Psoas muscle (tissue), 8 donors: ENCODE measurements at places on chromosomes 12 and 14. TPM values are rescaled to one million over a fixed set of nuclear protein-coding genes. Genes with fewer than 3 reads are reported as not detected.
A peak's percentile ranks its signal among the peaks of the same experiment; 100 is the strongest.

The PLCZ1 gene
- not detected for polyA plus RNA-seq

The CSRP2 gene
- 16.6 TPM for polyA plus RNA-seq

The ACSM4 gene
- polyA plus RNA-seq, result not detected

DNA sequence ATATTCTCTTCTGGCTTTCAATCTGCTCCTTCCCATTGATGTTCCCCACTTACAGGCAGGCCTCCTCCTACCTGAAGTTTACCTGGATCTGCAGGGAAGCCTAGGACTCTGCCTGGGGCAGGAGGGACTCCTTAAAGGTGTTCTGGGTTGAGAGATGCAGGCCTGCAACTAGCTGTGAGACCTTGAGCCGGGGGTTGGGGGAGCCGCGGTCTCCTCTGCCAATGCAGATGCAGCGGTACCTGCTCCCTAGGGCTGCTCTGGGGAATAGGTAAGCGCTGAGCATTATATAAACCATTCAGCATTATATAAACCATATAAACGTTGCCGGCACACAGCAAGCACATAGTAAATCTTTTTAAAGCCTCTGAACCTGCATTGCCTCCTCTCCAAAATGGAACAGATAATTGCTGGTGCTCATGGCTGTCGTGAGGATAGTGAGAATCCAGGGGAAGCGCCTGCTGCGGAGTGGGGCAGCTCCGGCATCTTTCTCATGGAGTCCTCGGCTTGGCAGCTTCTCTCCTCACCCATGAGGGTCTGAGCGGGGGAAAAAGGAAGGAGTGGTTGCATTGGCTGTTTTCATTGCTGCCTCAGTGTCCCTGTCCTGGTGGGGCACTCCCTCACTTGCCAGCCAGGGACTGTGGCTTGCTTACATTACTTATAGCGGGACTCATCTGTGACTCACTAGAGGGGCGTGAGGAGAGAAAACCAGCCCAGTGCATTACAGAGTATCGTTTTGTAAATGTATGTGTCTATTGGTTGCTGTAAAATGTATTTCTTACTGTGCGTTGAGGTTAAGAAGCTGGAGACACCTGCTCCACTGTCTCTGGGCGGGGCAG, 12.5 kb upstream of the KRT80 start:
- DNase-seq, result no peak

DNA sequence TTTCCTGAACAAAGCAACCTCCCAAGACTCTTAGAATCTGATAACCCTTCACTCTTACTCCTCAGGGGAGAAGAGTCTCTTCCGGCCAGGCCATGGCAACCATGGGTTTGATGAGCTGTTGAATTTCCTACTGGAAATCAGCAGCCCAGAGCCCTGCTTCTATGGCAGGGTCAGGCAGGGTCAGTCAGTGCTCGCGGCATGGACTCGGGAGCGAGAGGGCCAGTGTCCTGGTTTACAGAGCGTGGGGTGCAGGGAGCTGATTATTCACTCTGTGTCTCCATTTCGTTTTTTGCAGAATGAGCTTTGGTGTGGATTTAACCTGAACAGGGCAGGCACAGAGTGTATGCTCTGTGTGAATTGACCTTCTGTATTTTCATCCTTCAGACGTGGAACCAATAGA, 340.6 kb upstream of the SFSWAP start:
- DNase-seq, result no peak

DNA sequence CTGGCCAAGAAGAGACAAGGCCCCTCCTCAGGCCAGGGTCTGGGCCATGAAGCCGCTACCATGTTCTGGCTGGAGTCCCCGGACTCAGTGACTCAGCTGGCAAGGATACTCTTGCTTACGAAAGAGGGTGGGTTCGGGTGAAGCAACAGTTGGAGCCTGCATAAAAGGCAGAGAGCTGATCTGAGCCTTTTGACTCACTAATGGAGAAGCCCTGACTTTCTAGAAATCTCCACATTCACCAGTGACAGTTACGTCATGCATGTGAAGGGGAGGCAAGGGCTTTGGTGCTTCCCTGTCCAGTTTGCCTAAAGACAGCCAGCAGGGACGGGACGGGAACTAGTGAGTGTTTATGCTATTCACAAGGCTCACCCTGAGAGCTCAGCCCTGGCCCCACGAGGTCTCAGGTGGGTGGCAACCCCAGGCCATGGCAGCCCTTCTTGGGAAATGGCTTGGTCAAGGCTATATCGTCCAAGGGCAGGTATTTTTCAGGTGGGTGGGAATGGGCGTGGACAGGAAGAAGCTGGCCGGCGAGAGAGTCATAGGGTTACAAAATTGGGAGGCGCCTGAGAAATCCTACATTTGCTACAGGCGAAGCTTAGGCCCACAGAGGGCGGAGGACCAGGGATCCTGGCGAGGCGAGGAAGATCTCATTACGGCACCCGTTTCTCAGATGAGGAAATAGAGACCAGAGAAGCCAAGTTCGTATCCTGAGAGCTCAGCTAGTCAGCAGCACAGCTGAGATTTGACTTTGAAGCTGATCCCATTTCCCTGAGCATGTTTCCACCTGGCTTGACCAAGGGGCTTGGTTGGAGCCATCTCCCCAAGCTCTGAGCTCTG, 314.6 kb downstream of the BCL11B start:
- peak; percentile 72 for DNase-seq

GRCh38 chr14:106883218-106883692, 1356.9 kb downstream of the TMEM121 start:
- DNase-seq, result peak; percentile 32

DNA sequence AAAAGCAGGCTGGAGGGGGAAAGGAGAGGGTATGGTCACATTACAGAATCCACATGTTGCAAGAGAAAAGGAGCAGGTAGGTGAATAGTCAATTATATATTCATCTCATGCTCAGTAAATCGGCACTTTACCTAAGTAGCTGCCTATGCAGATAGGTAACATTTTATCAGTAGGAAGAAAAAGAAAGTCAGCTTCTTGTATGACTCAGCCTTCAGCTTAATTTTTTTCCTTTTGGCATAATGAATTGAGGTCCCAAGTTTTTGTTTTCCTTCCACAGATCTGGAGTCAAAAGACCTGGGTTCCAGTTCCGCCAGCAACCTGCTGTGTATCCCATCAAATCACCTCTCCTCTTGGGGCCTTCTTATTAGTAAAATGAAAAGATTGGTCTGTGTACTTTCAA, 6.0 kb upstream of the ACSM4 start:
- no peak for DNase-seq

- no peak for DNase-seq
Observed at GRCh38 chr12:123223241-123223668, 9.7 kb downstream of the MPHOSPH9 start.

DNA sequence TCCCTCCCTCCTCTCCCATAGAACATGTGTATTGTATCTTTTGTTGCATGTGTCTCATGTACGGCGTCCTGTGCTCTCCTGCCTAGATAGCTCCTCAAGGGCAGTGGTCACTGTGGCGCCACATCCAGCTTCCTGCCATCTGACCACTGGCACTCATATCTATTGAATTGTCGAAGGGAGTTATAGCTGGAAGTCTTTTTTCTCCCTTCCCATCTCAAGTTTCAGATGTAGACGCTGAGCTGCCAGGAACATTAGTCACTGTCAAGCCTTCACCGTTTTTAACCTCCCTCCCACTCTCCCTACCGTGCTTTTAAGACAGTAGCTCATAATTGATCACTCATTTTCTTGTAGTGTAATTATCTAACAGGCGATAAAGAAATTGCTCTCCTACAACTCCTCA, 33.0 kb downstream of the MTHFD1 start:
- DNase-seq, result peak; percentile 62

DNA sequence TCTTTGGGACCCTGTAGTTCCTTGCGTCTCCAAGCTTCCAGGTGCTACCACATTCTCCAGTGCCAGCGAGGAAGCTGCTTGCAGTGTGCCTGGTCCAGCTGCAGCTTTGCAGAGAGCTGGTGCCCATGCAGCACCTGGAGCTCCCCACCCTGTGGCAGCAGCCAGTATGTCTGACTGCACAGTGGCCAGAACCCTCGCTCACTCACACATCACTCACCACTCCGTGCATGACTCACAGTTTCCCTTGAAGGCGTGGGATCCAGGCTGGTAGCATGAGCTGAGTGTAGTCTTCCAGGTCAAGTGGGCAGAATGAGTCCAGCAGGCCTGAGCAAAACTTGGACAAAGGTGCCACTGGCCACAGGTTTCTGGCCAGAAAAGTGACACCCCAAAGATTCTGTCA, 33.6 kb downstream of the SDR9C7 start:
- no peak for DNase-seq

DNA sequence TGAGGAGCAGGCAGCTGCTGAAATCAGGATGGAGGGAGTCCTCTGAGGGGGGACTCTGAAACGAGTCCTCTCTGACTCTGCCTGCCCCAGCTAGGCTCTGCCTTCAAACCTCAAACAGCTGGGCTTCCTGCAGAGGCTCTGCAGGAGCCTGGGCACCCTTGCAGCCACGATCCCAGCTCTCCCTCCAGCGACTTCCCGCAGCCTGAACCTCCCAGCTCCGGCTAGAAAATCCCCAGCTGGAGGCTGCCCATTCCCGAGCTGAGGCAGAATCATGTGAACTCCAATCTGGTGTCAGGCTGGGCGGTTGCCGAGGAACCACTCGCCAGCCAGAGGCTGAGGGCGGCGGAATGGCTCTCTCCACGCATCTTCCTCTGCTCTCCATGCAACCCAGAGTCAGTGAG, at the start of gene GPR68:
TSS of gene GPR68 (minus strand) at position 204 of the 401 bp plus-strand sequence. CDS start 9,654 bp downstream, outside the sequence.
- no peak for DNase-seq
